ENCODE measurements at places on chromosomes 2 and 18.

GRCh38 chr18:31741097-31741735 is 19.5 kb downstream of the SLC25A52 start:
- peak; percentile 23 for DNase-seq

DNA sequence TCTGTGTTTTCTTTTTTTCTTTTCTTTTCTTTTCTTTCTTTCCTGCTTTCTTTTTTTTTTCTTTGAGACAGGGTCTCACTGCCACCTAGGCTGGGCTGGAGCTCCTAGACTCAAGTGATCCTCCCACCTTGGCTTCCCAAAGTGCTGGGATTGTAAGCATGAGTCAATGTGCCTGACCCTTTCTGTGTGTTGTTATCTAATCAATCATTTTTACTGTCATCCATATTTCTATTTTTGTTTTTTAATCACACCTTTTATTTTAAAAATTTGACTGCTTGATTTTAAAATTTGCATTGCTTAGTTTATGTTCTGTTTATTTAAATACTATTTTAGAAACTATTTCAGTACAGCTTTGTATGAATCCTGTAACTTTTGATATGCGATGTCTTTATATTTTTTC is 19.2 kb downstream of the LCLAT1 start:
- no peak for DNase-seq

DNA sequence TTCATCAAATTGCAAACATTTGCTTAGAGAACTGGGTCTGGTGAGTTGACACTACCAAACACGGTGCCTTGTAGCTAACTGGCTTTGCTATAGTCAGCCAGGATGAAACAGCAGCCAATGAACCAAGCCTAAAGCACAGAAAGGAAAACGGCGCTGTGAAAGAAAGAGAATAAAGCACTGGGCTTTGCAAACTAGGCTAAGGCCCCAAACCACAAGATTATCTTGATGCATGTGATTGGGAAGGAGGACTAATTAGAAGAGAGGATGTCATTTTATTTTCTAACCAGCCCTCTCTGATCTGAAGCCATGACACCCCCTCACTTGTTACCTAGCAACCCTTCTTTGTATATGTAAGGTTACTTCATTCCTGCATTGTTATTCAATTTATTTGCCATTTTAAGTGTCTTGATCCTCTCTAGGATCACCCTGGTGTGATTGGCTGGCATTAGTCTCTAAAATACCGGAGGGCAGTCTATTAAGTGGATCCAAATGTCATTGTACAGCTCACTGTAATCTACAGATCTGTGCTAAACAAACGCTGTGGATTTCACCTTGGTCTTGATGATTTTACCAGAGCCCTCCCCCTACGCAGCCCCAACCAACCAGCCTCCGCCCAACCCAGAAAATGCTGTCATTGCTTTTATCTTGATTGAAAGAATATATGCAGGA is 395.4 kb upstream of the ACVR2A start:
- peak; percentile 73 for DNase-seq

GRCh38 chr2:210324458-210324857 is 9.5 kb upstream of the MYL1 start:
- no peak for DNase-seq

- no peak for DNase-seq
Measured at GRCh38 chr2:19532547-19533196, 174.2 kb upstream of the OSR1 start.

DNA sequence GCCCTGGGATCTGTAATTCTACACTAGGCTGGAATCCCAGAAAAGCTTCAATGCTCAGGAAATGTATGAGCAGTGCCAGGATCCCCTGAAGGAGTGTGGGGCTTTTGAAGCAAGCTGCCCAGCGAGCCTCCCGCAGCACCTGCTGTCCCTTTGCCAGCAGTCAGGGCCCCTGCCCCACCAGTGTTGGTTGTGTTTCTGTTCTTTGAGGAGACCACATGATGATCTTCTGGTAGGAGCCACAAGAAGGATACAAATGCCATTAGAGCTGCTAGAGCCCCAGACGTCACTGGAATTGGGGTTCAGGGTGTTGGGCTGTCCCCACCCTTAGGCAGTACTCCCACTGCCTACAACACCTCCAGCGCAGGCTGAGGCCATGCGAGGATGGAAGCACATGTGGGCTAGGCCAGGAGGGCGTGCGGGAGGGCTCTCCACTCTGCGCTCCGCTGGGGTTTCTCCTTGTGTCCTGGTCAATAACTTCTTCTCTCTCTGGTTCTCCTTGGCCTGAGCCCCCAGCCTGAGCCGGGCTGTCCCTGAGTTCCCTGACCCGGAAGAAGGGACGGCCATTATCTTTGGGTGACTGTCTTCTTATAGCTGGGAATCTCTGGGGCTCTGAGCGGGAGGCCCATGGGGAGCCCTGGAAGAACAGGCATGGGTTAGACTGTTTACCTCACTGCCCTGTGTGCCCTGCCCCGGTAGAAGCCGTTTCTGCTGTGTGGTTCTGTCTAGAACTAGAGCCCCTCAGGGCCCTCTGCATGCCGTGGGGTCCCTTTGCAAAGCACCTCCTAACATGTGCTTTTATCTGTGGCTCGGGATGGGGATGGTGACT is 73.9 kb downstream of the LRRFIP1 start:
- DNase-seq = no peak

GRCh38 chr2:132009874-132010521 is 151.8 kb downstream of the ANKRD30BL start:
- no peak for DNase-seq

DNA sequence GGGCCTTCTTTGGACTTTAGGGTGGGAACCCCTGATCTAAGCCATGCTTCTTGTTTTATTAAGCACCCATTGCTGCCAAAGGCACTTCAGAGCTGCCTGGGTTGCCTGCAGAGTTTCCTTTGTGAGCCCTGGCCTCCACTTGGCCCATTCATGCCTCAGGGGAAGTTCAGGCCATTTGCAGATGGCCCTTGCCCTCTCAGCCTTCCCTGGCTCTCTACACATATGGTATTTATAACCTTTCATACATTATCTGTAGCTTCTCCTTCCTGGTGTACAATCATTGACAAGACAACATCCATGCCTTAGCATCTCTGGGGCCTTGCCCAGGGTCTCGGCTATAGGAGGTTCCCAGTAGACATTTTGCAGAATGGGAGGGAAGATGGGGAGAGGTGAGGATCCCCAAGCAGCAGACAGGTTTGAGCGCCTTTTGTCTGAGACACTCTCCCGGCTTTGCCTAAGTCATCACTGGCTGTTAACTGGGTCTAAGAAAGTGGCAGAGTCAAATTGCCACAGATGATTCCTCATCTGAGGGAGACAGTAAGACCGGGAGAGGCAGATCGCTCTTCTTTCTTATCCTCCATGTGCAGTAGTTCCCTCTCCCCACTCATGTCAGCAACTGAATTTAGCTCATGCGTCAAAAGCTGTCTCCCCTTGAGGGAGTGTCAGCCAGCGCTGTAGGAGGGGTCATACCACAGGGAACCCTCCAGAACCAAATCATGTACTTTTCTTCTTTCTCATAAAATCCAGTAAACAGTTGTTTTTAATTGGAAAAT is 2.7 kb downstream of the EHD3 start:
- no peak for DNase-seq

GRCh38 chr2:104656571-104657163 is 197.2 kb upstream of the POU3F3 start:
- no peak for DNase-seq
